Stimulated activated CD4-positive, alpha-beta T cell treated with anti-CD3 and anti-CD28 coated beads, TNF-alpha, amount 100 ng/mL, for 4 hours (primary cell): ENCODE measurements at places on chromosomes 5 and 9.

DNA sequence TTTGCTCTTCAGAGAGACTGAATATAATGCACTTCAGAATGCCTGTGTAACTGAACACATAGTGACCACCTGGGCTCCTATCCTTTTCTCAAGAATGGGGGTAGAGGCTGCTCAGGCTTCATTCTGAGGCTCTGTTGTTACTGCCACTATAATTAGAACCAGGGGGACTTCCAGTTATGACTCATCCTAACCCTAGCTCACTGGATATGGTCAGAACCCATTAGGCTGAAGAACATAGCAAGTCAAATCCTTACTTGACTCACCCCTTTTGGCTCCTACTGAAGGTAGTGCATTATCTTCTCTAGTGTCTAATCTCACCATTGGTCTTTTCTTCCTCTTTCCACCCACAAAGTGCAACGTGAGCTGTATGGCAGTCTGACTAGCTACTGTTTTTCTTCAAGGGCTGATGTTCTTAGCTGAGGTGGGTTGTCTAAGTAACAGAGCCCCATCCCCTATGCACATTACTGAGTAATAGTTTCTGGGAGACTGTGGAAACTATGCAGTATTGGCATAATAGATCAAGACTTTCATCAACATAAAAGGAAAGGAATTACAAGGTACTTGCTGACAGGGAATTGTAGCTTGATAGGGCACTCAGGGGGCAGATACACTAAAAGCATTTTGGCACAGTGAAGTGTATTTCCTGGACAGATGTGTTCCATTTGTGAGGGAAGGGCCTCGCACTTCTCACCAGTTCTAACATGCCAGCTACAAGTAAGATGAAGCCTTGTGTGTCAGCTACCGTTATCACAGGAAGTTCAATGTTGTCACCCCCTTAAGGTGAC, 431.0 kb upstream of the MEF2C start:
- DNase-seq, result no peak

GRCh38 chr9:137457406-137458193, 1.5 kb downstream of the NSMF start:
- DNase-seq, result no peak

- DNase-seq, result no peak
Observed at GRCh38 chr9:112176524-112176923, 1.4 kb upstream of the SUSD1 start.

GRCh38 chr5:41908374-41909079, 4.4 kb downstream of the RIMOC1 start:
- DNase-seq, result no peak

DNA sequence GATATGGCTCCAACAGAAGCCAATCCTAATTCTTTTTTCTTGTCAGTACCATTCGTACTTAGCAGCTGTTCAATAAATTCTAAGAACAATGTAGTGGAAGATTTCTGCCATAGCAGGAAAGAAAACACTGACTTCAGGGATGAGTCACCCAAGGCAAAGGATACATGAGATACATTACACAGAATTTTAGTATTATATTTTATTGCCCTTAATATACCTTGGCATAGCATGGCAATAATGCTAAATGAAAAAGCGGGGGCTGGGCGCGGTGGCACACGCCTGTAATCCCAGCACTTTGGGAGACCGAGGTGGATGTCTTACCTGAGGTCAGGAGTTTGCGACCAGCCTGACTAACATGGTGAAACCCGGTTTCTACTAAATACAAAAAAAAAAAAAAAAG, 619.1 kb upstream of the DAB2 start:
- no peak for DNase-seq

DNA sequence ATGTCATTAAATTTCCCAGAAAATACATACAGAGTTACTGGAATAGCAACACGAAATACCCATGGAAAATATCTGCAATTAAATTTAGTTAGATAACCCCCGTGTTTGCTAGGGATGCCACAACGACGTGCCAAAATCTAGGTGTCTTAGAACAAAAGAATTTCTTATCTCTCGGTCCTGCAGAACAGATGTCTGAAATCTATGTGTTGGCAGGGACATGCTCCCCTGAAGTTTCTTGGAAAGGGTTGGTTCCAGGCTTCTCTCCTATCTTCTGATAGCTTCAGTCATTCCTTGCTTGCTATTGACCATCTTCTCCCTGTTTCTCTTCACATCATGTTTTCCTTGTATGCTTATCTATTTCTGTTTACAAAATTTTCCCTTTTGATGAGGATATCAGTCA, 1067.0 kb downstream of the CDH18 start:
- DNase-seq, result no peak

DNA sequence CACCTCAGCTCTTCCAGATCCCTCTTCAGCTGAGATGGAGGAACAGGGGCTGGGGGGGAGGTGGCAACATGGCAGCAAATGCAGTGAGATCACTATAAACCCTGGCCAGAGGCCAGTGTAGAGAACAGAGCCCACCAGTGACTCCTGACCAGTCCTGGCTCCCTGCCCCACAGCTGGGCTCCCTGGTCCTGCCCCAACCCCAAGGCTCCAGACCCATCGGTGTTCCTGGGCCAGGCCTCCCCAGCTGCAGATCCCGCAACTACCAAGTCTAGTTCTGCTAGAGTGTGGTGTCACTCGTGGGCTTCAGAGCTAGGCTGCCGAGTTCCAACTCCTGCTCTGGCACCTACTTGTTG, 16.8 kb downstream of the AKNA start:
- no peak for DNase-seq

- DNase-seq, result no peak
Observed at GRCh38 chr9:109242741-109243140, 75.7 kb upstream of the FRRS1L start.

DNA sequence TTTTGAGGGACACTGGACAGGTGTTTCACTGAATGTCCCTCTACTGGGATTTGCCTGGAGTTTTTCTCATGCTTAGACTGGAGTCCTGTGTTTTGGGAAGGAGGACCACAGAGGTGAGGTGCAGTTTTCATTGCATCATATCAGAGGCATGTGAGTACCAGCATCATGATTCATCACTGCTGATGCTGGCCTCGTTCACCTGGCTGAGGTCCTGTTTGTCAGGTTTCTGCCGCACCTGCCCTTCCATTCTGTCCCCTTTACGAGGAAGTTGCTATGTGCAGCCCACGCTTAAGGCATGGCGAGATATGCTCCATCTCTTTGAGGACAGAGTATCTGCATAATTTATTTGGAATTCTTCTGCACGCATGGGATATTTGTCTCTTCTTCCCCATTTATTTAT, 162.1 kb downstream of the TENT4A start:
- DNase-seq, result no peak

DNA sequence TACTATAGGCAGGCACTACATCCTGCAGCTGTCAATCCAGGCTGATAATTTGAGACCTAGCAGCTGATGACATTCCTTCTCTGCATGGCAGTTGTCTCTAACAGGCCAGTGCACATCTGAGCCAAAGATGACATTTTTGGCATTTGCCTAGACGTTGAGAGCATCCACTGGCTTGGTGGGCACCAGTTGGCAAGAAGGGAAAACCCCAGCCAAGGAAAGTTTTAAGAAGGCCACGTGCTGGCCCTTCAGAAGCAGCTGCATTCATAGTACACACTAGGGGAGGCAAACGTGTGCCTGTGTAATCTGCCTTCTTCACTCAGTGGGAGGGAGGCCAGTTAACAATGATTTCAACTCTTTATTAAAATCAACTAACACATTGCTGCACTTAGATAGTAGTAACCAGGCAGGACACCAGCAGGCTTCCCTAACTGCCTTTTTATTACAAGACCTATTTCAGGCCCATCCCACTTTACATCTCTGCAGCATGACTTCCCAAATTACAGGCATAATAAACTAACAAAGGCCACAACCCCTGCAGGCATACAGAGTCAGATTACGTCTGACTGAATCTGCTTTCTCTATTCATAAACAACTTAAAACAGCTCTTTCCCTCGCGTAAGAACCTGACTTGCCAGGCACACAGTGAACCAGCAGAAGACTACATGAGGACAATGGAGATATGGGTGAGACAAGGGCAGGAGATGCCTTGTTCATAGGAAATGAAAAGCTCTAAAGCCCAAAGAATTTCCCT, 576.3 kb downstream of the PDE4D start:
- no peak for DNase-seq

DNA sequence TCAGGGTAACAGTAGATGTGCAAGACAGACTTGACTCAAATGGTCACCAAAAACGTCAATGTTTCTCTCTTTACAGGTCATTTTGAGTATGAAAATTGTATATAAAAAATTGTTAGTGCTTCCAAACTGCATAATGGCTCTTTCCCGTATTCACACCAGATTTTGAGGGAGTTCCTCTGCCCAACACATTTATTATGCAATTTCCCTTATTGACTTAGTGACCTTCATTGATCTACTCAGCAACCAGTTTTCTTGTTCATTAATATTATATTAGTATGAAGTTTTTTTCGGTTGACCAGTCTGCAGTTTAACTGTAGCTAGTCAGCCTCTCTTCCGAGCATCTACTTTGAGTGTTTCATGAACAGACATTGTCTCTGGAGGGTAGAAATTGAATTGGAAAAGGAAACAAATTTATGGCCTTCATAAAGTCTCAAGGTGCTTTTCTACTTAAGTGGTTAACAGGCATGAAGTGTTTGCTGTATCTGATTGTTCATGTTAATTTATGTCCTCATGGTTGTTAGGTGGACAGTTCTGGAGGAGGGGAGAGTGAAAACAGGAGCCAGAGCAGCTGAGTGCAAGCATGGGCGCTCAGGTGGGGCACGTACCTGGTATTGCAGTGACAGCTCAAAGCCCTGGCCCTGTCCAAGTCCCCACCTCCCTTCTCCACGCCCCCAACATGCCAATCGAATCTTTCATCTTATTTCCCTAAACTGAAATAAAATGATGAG, 240.2 kb downstream of the RFK start:
- no peak for DNase-seq

GRCh38 chr9:6716766-6717165, 41.0 kb upstream of the KDM4C start:
- no peak for DNase-seq

GRCh38 chr5:18010053-18010452, 375.8 kb downstream of the TAF11L14 start:
- DNase-seq, result no peak

- DNase-seq, result no peak
Observed at GRCh38 chr9:5336688-5337087, 3.0 kb downstream of the RLN1 start.

DNA sequence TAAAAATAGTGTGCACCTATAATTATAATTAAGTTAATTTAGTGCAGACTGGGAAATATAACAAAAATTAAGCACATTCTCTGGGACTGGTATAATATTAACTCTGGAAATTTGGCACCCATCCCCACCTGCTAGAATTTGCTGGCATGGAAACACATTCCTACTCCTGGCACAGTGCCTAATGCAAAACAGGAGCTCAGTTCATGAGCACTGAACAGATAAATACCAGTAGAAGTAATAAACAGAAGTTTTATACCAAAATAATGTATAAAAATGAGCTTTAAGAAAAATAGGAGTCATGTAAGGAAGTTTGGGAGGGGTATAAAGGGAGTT, 23.7 kb upstream of the NPR3 start:
- DNase-seq, result no peak

- DNase-seq, result no peak
Observed at GRCh38 chr5:167355346-167355745, 936.1 kb upstream of the WWC1 start.

- no peak for DNase-seq
Observed at GRCh38 chr5:172569861-172570558, 71.1 kb upstream of the NEURL1B start.

DNA sequence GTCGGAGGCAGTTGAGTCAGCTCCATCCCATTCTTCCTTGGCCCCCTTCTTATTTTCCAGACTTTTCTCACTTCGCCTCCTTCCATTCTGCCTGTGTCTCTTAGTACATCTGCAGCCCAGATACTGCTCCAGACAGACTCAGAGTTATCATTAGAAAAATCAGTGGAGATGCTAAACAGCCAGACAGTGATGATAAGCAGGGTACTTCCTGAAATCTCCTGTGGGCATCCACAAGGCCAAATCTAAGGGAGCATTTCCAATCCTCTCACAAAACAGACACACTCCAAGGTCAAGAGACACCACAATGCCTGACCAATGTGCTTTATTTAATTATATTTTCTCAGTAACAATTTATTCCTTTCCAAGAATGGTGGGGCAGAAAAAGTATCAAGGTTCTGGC, 14.5 kb upstream of the RLN1 start:
- no peak for DNase-seq

- no peak for DNase-seq
Observed at GRCh38 chr5:97266576-97266975, 83.5 kb upstream of the RIOK2 start.

DNA sequence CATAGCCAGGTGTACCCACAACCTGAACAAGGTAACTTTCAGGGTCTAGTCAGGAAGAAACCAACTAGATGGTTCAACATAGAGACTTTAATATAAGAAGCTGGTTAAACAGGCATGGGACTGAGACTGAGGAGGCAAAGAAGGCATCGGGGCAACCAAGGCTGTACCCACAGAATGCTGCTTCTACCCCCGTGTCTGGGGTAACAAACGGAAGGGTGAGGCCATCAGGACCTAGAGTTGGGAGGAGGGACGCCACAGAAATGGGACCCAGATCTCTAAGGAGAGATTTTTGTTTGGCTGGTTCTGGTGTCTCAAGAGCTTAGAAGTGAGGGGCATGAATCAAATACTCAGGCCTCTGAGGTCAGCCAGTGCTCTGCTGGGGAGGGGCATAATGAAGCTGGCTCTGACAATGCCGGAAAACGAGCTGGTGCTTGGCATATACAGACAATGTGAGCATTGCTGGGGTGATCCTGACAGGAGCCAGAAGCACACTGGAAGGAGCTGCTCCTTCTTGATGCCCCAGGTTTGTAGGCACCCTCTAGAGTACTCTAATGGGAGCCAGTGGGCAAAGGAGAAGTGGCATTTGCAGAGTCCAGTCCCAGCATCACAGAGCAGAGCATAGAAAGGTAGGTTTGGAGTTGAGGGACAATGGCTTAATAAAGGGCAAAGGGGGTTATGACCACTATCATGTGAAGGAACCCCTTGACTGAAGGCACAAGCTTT, 3.7 kb downstream of the MLANA start:
- no peak for DNase-seq

GRCh38 chr5:44674461-44674860, 134.3 kb upstream of the MRPS30 start:
- no peak for DNase-seq

DNA sequence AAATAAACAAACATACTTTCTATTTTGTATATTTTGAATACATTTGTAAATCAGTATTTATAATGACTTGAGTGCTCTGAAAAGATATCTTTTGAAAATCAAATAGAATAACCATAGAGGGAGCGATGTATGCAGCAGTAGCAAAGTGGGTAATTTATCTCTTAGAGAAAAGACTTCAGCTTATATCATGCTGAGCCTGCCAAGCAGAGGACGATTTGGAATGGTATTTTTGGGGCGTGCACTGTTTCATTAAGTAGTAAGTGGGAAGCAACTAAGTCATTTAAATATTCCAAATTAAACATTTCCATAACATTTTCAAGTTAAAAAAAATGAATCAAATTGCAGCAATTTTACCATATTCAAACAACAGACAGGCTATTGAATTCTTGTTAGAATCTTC, 147.6 kb downstream of the CDH10 start:
- no peak for DNase-seq
